Activated CD8-positive, alpha-beta memory T cell treated with anti-CD3 and anti-CD28 coated beads, Interleukin-2, amount 10 ng/mL, durations not matched to agents 7 days and 5 days (primary cell): ENCODE measurements at places on chromosomes 7 and 10. TPM values are rescaled to one million over a fixed set of nuclear protein-coding genes. Genes with fewer than 3 reads are reported as not detected.

DNA sequence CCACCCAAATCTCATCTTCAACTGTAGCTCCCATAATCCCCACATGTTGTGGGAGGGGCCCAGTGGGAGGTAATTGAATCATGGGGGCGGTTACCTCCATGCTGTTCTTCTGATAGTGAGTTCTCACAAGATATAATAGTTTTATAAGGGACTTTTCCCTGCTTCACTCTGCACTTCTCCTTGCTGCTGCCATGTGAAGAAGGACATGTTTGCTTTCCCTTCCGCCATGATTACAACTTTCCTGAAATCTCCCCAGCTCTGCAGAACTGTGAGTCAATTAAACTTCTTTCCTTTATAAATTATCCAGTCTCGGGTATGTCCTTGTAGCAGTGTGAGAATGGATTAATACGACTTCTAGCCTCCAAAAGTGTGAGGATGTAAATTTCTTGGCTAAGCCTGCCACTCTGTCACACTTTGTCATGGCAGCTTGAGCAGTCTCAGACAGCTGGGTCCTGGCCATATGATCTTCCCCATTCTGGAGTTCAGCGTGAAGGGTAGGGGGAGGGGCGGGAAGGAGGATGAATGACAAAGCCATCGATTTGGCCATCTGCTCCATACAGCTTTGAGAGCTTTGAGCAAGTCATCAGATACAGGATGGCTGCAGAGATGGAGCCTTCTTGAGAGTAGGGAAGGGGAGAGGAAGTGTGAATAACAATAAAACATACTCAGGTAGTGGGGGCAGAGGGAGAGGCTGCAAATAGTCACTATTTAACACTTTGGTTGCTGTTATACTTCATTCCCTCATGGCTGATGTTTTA, 19.1 kb upstream of the INPP5F start:
- no peaks in the 10 kb centered on the region for H3K27me3 ChIP-seq
- no peak for DNase-seq
- H3K27ac ChIP-seq = peak overlapping the region; percentile 1
- H3K4me1 ChIP-seq = peaks cover 61% of the 10 kb centered on the region

The SLC26A5 gene
- not detected for total RNA-seq

DNA sequence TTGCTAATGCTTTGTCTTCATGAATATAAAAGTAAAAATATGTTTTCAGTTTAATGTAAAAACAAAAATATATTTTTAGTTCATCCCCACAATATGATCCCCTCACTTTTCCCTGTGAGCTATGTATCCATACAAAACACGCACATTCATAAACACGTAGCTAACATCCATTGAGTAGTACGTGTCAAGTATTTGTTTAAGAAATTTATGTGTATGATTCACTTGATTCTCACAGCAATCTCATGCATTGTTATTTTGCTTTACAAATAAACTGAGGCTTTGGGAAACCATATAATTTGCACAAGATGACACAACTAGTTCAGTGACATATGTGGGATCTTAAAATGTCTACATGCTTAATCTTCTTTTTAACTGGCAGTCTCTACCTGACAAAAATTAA, 329.6 kb upstream of the SEMA3C start:
- no peak for DNase-seq
- no peaks in the 10 kb centered on the region for H3K27me3 ChIP-seq
- H3K27ac ChIP-seq = no peak overlapping the region
- no peaks in the 10 kb centered on the region for H3K4me1 ChIP-seq
- H3K36me3 ChIP-seq = no peaks in the 10 kb centered on the region

- H3K27me3 ChIP-seq = no peaks in the 10 kb centered on the region
- no peak for DNase-seq
- H3K4me1 ChIP-seq = peaks cover 3% of the 10 kb centered on the region
- no peak overlapping the region for H3K4me3 ChIP-seq
These were observed 166.9 kb downstream of the CUX1 start for GRCh38 chr7:101984133-101984879.

DNA sequence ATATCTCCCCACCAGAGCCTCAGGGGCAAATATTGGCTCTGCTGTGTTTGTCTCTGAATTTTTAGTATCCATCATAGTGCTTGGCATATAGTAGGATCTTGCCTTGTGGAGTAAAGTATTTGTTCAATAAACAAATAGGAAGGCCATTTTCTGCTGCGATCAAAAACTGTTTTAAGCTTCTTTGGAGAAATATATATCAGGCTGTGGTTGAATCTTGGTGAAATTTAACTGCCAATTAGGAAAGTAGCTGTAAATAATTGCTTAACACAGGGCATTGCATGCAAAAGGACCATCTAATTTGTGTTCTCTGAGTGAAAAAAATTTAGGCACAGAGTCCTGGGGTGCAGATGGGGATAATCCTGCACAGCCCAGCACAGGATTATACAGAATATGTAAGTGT, 15.1 kb downstream of the VCL start:
- peaks cover 5% of the 10 kb centered on the region for H3K36me3 ChIP-seq
- DNase-seq = no peak
- H3K4me1 ChIP-seq = peaks cover 37% of the 10 kb centered on the region

- H3K36me3 ChIP-seq = no peaks in the 10 kb centered on the region
- no peaks in the 10 kb centered on the region for H3K27me3 ChIP-seq
- no peak overlapping the region for H3K27ac ChIP-seq
These were observed 68.7 kb downstream of the NEUROD6 start for GRCh38 chr7:31271641-31272405.

The ERLIN1 gene
- total RNA-seq = 17.2 TPM

GRCh38 chr7:155425011-155425340, 33.0 kb upstream of the EN2 start:
- H3K36me3 ChIP-seq = no peaks in the 10 kb centered on the region
- H3K4me1 ChIP-seq = no peaks in the 10 kb centered on the region
- peaks cover 16% of the 10 kb centered on the region for H3K27me3 ChIP-seq
- no peak for DNase-seq
- no peak overlapping the region for H3K4me3 ChIP-seq

- no peaks in the 10 kb centered on the region for H3K36me3 ChIP-seq
- no peaks in the 10 kb centered on the region for H3K27me3 ChIP-seq
- H3K4me1 ChIP-seq = peaks cover 4% of the 10 kb centered on the region
- H3K27ac ChIP-seq = no peak overlapping the region
- no peak for DNase-seq
- no peak overlapping the region for H3K4me3 ChIP-seq
These were observed 27.9 kb upstream of the CCDC7 start for GRCh38 chr10:32417911-32418547.

The ZNF479 gene
- total RNA-seq = not detected

GRCh38 chr10:97534746-97535367, 36.1 kb downstream of the UBTD1 start:
- no peaks in the 10 kb centered on the region for H3K36me3 ChIP-seq
- no peak overlapping the region for H3K27ac ChIP-seq
- H3K27me3 ChIP-seq = no peaks in the 10 kb centered on the region
- peak; percentile 52 for DNase-seq
- no peak overlapping the region for H3K4me3 ChIP-seq
- H3K4me1 ChIP-seq = no peaks in the 10 kb centered on the region

- H3K27me3 ChIP-seq = no peaks in the 10 kb centered on the region
- no peaks in the 10 kb centered on the region for H3K36me3 ChIP-seq
- H3K4me3 ChIP-seq = no peak overlapping the region
- H3K27ac ChIP-seq = no peak overlapping the region
- no peak for DNase-seq
- no peaks in the 10 kb centered on the region for H3K4me1 ChIP-seq
These were observed 244.1 kb upstream of the RHOBTB1 start for GRCh38 chr10:61188101-61188500.
